Tongue (tissue), 3 donors: ENCODE measurements at places on chromosomes 2 and 18. TPM values are rescaled to one million over a fixed set of nuclear protein-coding genes. Genes with fewer than 3 reads are reported as not detected.

ZNF397 gene
- 37.7 TPM for total RNA-seq

EML6 gene
- 10.8 TPM for total RNA-seq

POMC gene
- 7.7 TPM for total RNA-seq

CYP27A1 gene
- total RNA-seq, result 19.8 TPM

COL4A4 gene
- 4.9 TPM for total RNA-seq

CTAGE1 gene
- not detected for total RNA-seq

SAG gene
- total RNA-seq, result not detected

CERS6 gene
- total RNA-seq, result 49.6 TPM

CCDC85A gene
- 7.5 TPM for total RNA-seq

ACMSD gene
- total RNA-seq, result not detected
